ENCODE measurements at places on chromosomes 5 and 9. TPM values are rescaled to one million over a fixed set of nuclear protein-coding genes. Genes with fewer than 3 reads are reported as not detected.
A peak's percentile ranks its signal among the peaks of the same experiment; 100 is the strongest.

- H3K4me3 ChIP-seq: no peak overlapping the region
- no peak for DNase-seq
- H3K4me1 ChIP-seq: no peaks in the 10 kb centered on the region
These were observed 10.4 kb upstream of the TRIM14 start for GRCh38 chr9:98129451-98129881.

DNA sequence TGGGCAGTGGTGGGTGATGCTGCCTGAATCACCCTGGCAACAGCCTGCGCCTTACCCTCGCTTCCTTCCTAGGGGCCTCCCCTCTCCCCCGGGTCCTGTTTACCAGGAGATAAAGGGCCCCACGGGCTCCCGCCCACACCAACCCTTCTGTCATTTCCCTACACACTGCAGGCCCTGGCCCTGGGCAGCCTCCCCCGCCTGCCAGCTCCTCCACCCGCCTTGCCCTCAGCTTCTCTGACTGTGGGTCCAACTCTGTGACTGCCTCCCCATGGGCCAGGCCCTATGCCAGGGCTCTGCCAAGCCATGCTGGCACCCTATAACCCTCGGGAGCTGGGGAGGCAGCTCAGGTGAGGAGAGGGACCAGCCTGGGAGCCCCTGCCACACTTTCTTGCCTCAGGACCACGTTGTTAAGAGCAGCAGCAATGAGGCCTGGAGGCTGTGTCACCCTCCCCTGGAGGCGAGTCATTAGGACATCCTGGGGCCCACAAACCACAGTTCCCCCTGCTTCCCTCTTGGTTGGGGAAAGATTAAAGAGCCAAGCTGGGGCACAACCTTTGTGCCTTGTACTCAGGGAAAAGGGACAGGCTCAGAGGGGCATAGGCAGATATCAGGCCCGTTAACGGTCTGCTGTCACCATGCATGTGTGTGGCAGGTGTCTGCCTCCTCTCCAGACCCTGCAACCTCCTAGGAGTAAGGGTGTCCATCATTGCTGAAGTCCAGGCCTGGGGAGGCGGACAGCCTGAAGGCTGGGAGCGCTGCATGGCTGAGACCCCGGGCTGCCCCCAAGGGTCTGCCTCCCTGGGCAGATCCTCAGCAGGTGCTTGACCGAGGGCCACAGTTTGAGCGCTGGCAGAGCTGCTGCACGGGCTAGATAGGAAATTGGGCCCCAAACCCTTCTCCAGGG is 2.8 kb downstream of the MGAT4B start:
- H3K4me3 ChIP-seq: no peak overlapping the region
- no peak overlapping the region for H3K27ac ChIP-seq
- no peaks in the 10 kb centered on the region for H3K27me3 ChIP-seq
- H3K4me1 ChIP-seq: peaks cover 2% of the 10 kb centered on the region

DNA sequence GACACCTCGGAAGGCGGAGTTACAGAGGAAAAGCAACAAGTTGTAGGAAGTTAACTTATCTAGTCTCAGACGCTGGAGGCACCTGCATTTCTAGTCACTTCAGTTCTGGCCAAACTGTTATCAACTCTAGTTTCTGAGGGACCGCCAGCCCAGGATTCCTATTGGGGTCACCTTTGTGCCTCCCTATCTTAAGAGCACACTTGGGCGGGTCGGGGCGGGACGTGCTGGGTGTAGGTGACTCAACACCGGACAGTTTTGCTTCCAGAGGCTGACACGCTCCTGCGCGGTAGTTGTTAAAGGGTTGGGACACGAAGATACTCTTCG is 679 bp upstream of the KDM4C start:
- H3K36me3 ChIP-seq: no peaks in the 10 kb centered on the region
- H3K27me3 ChIP-seq: no peaks in the 10 kb centered on the region
- no peaks in the 10 kb centered on the region for H3K4me1 ChIP-seq
- peak overlapping the region; percentile 91 for H3K27ac ChIP-seq
- H3K4me3 ChIP-seq: peak overlapping the region; percentile 86

DNA sequence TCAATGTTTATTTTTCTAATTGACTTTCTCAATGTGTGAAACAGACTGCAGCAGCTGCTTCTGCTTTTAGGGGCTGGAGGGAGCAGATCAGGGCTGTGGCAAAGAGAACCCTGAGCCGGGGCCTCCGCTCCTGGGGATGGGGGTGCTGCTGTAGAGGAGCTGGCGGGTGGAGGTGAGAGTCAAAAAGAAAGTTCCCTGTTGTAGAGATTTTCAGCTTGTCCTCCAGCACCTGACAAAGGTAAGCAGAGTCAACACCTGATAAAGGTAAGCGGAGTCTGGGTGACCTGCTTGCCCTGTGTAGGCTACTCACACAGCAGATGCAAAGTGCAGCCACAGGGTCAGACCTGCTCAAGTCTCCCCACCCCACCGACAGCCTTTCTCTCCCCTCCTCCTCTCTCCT is 252.4 kb upstream of the IRX1 start:
- H3K27ac ChIP-seq: no peak overlapping the region
- H3K36me3 ChIP-seq: no peaks in the 10 kb centered on the region
- no peaks in the 10 kb centered on the region for H3K27me3 ChIP-seq
- peak; percentile 21 for DNase-seq
- H3K4me3 ChIP-seq: no peak overlapping the region
- H3K4me1 ChIP-seq: no peaks in the 10 kb centered on the region

- no peaks in the 10 kb centered on the region for H3K4me1 ChIP-seq
- no peak for DNase-seq
- no peak overlapping the region for H3K27ac ChIP-seq
- H3K36me3 ChIP-seq: no peaks in the 10 kb centered on the region
These were observed 1866.7 kb upstream of the C9orf72 start for GRCh38 chr9:29439961-29440360.

Gene C7
- total RNA-seq: 327 TPM

DNA sequence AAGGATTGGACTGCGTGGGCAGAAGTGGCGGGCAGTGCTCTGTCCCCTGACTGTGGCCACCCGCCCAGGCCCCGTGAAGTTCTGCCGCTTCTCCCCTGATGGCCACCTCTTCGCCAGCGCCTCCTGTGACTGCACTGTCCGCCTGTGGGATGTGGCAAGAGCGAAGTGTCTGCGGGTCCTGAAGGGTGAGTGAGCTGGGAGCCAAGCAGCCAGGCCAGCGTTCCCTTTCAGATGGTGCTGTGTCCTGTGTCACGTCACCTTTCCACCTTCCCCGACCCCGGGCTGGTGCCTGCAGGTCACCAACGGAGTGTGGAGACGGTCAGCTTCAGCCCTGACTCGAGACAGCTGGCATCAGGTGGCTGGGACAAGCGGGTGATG is 2.3 kb downstream of the WDR38 start:
- no peaks in the 10 kb centered on the region for H3K36me3 ChIP-seq
- H3K27ac ChIP-seq: no peak overlapping the region
- no peaks in the 10 kb centered on the region for H3K4me1 ChIP-seq
- H3K4me3 ChIP-seq: no peak overlapping the region

DNA sequence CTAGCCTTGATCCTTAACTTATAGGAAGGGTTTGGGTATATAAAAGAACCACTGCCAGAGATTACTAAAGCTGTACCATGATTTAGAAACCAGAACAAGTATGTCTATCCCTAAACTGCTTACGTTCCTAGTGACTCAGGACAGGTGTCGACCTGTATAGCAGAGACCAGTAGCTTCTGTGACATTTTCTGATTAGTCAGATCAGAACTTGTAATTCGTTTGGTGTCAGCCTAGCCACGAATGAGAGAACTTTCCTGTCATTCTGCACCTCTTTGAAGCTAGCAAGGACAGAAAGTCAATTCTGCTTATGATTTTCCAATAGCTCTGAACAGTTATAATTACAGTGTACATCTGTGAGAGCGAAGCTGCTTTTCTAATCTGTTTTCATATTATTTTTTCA is 39.5 kb downstream of the PRKACG start:
- H3K36me3 ChIP-seq: no peaks in the 10 kb centered on the region
- H3K4me1 ChIP-seq: no peaks in the 10 kb centered on the region
- H3K27ac ChIP-seq: no peak overlapping the region
- DNase-seq: no peak
- H3K27me3 ChIP-seq: no peaks in the 10 kb centered on the region

Gene RMRP
- 14,949 TPM for total RNA-seq

DNA sequence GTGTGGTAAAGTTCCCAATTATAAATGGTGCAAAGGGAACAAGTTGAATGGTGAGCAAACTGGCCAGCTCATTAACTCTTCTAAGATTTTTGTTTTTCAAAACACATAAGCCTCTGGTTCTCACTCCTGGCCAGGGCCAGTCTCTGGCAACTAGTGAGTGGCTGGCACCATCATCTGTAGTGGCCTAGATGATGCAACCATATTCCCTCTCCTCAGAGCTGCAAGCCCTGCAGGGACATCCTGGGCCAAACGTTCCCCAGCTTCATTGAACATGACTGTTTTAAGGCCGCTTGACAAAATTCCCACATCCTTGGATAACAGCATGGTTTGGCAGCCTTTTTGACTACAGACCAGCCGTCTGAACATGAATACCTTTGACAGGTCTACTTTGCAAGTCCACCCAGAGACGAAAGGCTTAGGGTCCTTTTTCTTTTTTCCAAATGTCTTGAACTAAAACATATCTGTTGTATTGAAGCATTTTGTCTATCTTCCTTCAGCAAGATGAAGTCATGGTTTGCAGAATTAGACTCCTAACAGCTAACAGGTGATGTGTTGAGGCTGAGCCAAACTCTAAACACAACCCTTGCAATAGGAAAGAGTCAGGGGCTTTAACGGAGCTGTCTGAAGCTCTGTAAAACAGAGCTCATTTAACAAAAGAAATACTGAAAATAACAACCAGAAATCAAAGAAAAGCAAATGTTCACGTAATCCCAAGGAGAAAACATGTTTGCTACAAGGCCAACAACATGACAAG is 23.8 kb downstream of the MACROH2A1 start:
- no peaks in the 10 kb centered on the region for H3K27me3 ChIP-seq
- no peak overlapping the region for H3K27ac ChIP-seq
- H3K4me3 ChIP-seq: no peak overlapping the region
- H3K4me1 ChIP-seq: peaks cover 3% of the 10 kb centered on the region

GRCh38 chr5:98816582-98817222 is 43.2 kb downstream of the RGMB start:
- DNase-seq: no peak
- no peaks in the 10 kb centered on the region for H3K27me3 ChIP-seq
- H3K4me3 ChIP-seq: no peak overlapping the region
- no peak overlapping the region for H3K27ac ChIP-seq

Gene GMCL2
- total RNA-seq: not detected

GRCh38 chr9:73116031-73116430 is 35.6 kb upstream of the ANXA1 start:
- H3K4me1 ChIP-seq: no peaks in the 10 kb centered on the region
- no peaks in the 10 kb centered on the region for H3K36me3 ChIP-seq
- no peaks in the 10 kb centered on the region for H3K27me3 ChIP-seq
- H3K27ac ChIP-seq: no peak overlapping the region

DNA sequence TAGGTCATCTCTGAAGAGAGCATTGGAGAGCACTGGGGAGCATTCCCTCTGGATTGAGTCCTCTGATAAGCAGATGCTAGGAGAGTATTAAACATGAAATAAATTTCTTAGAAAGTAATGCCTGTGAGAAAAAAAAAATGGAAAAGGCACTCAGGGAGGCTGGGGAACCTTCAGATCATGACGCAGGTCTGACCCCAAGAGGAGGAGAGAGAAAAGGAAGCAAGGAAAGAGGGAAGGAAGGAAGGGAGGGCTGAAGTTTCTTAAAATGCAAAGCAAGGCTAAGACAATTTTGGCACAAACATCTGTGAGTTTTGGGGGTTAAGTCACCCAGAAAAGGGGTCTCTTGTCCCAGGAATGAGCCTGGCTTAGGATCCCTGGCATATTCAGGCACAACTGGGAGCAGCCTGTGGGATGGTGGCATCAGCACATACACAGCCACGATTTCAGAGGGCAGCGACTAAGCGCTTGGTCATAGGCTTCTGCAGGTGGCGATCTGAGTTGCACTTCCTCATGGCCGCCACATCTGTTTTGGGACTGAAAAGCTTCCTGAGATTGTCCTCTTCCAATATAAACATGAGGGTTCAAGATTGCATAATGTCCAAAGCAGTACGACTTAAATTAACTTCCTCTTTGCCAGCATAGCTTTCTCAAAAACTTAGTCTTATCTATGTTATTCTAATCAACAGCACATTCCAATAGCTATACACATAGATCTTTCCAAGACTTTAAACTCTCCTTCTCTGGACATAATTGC is 692.7 kb downstream of the DNAH5 start:
- no peak for DNase-seq
- H3K27me3 ChIP-seq: no peaks in the 10 kb centered on the region
- H3K36me3 ChIP-seq: no peaks in the 10 kb centered on the region
- H3K4me1 ChIP-seq: no peaks in the 10 kb centered on the region
- no peak overlapping the region for H3K27ac ChIP-seq

Gene BARHL1
- total RNA-seq: not detected

GRCh38 chr5:172622091-172623046 is 18.7 kb upstream of the NEURL1B start:
- no peak overlapping the region for H3K4me3 ChIP-seq
- no peaks in the 10 kb centered on the region for H3K36me3 ChIP-seq
- H3K27ac ChIP-seq: no peak overlapping the region
- H3K4me1 ChIP-seq: no peaks in the 10 kb centered on the region

Gene MAPKAP1
- total RNA-seq: 58.4 TPM

DNA sequence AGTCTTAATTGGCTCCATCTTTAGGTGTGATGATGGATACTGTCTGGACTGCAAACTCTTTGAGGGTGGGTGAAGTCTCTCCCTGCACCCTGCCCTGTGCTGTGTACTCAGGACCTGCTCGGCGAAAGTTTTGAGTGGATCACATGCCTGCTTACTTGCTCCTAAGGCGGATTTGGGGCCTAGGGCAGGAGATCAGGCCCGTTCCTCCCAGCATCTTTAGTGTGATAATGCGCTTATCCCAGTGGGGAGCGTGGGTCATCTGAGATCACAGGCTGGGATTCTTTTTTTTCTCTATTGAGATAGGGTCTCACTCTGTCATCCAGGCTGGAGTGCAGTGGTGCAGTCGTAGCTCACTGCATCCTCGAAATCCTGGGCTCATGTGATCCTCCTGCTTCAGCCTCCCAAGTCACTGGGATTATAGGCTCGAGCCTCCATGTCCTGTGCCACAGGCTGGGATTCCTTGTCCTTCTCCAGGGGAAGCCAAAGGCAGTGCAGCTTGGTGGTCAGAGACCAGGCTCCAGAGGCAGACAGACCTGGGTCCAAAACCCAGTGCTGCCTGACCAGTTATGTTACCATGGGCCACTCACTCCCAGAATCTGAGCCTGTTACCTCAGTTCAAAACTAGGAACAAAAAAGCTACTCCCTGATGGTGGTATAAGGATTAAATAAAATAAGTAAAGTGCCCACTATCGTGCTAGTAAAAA is 59.7 kb downstream of the ZNF618 start:
- peaks cover 3% of the 10 kb centered on the region for H3K4me1 ChIP-seq
- no peaks in the 10 kb centered on the region for H3K27me3 ChIP-seq
- H3K36me3 ChIP-seq: no peaks in the 10 kb centered on the region
- H3K27ac ChIP-seq: no peak overlapping the region
- no peak for DNase-seq

GRCh38 chr9:92385477-92385876 is 18.9 kb downstream of the OGN start:
- H3K4me3 ChIP-seq: no peak overlapping the region
- no peak for DNase-seq
- H3K4me1 ChIP-seq: peaks cover 3% of the 10 kb centered on the region

Gene SLC34A3
- not detected for total RNA-seq

DNA sequence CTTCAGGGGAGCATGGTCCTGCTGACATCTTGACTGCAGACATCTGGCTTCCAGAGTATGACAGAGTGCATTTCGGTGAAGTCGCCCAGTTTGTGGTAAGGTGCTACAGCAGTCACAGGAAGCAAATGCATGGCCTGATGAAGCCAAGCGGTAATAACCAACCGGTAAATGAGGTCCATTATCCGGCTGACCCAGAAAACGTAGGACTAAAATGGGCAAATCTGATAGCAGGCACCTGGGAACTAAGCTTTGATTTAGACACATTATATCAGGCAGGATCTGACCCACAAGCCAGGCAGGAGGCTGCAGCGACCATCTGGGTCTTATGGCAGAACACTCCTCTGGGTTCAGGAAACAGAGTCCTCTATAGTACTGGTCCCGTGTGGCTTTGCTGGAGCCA is 454.6 kb downstream of the GADD45G start:
- no peak overlapping the region for H3K27ac ChIP-seq
- H3K4me1 ChIP-seq: no peaks in the 10 kb centered on the region
- DNase-seq: no peak
